ENCODE measurements at places on chromosomes 2 and 18.

- DNase-seq = peak; percentile 95
These were observed 287.4 kb downstream of the PRKCE start for GRCh38 chr2:45938649-45939511.

DNA sequence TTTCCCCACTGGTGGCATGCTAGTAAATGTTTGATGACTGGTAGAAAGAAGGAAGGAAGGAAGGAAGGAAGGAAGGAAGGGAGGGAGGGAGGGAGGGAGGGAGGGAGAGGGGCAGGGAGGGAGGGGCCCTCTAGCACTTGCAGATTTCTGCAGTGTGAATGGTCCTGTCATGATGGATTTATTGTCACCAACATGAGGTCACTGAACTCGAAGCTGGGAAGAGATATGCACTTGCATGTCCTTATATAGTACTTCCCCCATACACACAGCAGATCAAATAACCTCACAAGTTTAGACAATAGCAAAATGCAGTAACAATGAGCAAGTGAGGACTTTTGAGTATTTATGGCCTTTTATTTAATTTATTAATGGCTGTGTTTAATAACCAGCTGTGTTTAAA is 44.5 kb upstream of the CXCR4 start:
- DNase-seq = no peak

DNA sequence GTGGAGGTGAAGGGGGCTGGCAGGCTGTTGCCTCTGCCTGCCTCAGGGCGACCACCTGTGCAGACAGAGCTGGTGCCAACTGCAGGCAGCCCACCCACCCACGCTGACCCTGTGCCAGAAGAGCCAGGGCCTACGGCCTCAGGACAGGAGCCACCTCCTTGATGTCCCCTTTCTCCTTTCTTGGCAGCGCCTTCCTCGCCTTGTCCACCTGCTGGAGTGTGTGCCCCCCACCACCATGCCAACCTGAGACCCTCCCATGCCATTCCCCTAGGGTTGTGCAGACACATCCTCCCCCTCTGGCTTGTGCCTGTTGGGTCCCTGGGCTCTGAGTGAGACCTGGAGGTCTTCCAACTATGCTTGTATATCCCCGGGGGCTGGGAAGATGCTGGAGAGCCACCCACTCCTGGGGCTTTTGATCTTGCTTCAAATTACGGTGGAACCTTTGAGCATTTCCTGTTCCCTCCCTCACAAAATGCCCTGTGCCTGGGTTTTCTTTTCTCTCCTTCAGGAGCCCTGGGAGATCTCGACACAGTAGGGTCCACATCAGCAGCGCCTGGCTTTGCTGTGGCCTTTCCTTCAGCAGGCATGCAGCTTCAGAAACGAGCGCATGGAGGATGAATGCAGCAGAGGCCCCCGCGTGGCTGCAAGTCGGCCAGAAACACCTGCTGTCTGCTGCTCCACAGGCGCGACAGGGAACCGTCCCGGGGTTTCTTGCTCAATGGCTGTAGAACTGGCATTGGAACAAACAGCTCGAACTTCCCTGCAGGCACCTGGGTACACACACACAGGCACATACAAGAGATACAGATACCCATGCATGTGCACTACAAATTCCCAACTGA is 65.9 kb upstream of the SH3RF3 start:
- DNase-seq = no peak

DNA sequence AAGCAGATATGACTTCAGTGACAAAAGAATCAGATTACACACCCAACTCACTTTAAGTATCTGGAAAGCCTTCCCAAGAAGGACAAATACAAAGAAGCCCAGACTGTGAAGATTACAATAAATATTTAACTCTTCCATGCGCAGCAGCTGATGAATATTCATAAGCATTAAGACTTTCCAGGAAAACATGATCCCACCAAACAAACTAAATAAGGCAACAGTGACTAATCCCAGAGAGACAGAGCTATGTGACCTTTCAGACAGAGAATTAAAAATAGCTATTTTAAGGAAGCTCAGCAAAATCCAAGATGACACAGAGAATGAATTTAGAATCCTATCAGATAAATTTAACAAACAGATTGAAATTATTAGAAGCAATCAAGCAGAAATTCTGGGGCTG is 108.2 kb upstream of the UBE2E3 start:
- DNase-seq = no peak

GRCh38 chr2:10397297-10397875 is 50.7 kb downstream of the ODC1 start:
- DNase-seq = no peak

DNA sequence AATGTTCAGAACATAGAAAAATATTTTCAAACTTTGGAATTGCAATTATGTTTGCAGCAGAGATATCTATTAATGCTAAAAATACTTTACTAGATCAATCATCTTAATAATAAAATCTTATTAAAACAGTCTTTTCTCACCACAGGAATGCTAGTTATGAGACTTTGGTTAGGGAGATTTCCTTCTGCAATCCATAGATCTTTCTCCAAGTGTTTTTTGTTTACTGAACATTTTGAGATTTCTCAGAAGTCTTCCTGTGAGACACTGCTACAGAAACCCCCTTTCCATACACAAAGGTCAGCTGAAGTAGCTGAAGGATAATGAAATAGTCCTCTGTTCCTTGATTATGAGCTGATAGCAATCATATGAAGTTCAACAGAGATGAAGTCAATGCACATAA is 59.4 kb upstream of the RAPH1 start:
- DNase-seq = no peak

All from smooth muscle cell of the brain vasculature (primary cell).